ENCODE measurements at places on chromosomes 11 and 22. TPM values are rescaled to one million over a fixed set of nuclear protein-coding genes. Genes with fewer than 3 reads are reported as not detected.

Gene NNMT
- 2.1 TPM for polyA plus RNA-seq

Gene LRRC75B
- 48.4 TPM for polyA plus RNA-seq

Gene LRP5
- polyA plus RNA-seq = 36.3 TPM

Gene RTN4RL2
- 1.3 TPM for polyA plus RNA-seq

Gene TSPAN32
- polyA plus RNA-seq = 18.5 TPM

Gene TOLLIP
- 58.7 TPM for polyA plus RNA-seq

Gene OR4D5
- polyA plus RNA-seq = not detected

Gene ZNRF3
- 23.8 TPM for polyA plus RNA-seq

Gene HDHD5
- 164 TPM for polyA plus RNA-seq

Gene ACTN3
- 111 TPM for polyA plus RNA-seq

Gene PEX16
- polyA plus RNA-seq = 38.9 TPM

Gene MOV10L1
- polyA plus RNA-seq = 1.1 TPM

Gene SLC43A1
- 11.2 TPM for polyA plus RNA-seq

Gene IGLL1
- not detected for polyA plus RNA-seq

Gene THY1
- polyA plus RNA-seq = 7.5 TPM

Gene FADS1
- polyA plus RNA-seq = 183 TPM

Gene H19
- polyA plus RNA-seq = 27.7 TPM

Gene GLB1L3
- not detected for polyA plus RNA-seq

Gene GPR83
- not detected for polyA plus RNA-seq

Gene CHRM4
- polyA plus RNA-seq = not detected

Gene FAR1
- 25.4 TPM for polyA plus RNA-seq

Gene CCDC117
- 35.8 TPM for polyA plus RNA-seq

Gene PGA5
- 4.8 TPM for polyA plus RNA-seq

Gene ROBO3
- polyA plus RNA-seq = 6.0 TPM

Gene RHOD
- polyA plus RNA-seq = 32.8 TPM

Gene TSSK2
- polyA plus RNA-seq = not detected

Gene NLRP14
- polyA plus RNA-seq = 1.4 TPM

Gene SLC22A9
- polyA plus RNA-seq = not detected

Gene TECTA
- 2.1 TPM for polyA plus RNA-seq

Gene OR9I1
- not detected for polyA plus RNA-seq

Gene KLHL35
- 3.4 TPM for polyA plus RNA-seq

Gene C22orf31
- polyA plus RNA-seq = not detected

Gene MMP8
- not detected for polyA plus RNA-seq

Gene IRAG1
- polyA plus RNA-seq = 5.2 TPM

Gene KRTAP5-9
- not detected for polyA plus RNA-seq

Gene KDM4E
- polyA plus RNA-seq = not detected

Gene BARX2
- polyA plus RNA-seq = 0.32 TPM

Gene APOL6
- not detected for polyA plus RNA-seq

Gene ZBED5
- 70.7 TPM for polyA plus RNA-seq

Gene OR5A1
- polyA plus RNA-seq = not detected

Gene ADAMTS15
- 2.4 TPM for polyA plus RNA-seq

Gene TMEM121B
- polyA plus RNA-seq = 7.9 TPM

Gene DNAJB13
- polyA plus RNA-seq = 0.25 TPM

Gene SCUBE2
- polyA plus RNA-seq = 1.4 TPM
